Vagina (tissue), 2 donors: ENCODE measurements at places on chromosomes 1 and 21.

DNA sequence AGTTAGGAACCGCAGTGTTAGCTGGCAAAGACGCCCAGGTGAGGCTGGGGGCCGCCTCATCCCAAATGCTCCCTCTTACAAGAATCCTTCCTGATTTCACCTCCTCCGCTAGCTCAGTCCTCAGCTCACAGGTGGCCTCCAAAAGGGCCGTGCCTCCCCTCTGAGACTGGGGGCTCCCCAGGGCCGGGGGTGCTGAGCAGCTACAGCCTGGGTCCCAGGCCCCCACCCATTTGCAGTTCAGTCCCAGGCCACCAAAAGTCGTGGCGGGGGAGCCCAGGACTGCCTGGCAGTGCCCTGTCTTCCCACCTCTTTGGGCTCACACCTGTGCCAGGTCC lies 29.6 kb downstream of the RNU1-1 start:
- DNase-seq = no peak

GRCh38 chr1:36657826-36658225 lies 175.1 kb upstream of the CSF3R start:
- no peak for DNase-seq

GRCh38 chr1:228304225-228304624 lies 96.4 kb downstream of the OBSCN start:
- DNase-seq = no peak

DNA sequence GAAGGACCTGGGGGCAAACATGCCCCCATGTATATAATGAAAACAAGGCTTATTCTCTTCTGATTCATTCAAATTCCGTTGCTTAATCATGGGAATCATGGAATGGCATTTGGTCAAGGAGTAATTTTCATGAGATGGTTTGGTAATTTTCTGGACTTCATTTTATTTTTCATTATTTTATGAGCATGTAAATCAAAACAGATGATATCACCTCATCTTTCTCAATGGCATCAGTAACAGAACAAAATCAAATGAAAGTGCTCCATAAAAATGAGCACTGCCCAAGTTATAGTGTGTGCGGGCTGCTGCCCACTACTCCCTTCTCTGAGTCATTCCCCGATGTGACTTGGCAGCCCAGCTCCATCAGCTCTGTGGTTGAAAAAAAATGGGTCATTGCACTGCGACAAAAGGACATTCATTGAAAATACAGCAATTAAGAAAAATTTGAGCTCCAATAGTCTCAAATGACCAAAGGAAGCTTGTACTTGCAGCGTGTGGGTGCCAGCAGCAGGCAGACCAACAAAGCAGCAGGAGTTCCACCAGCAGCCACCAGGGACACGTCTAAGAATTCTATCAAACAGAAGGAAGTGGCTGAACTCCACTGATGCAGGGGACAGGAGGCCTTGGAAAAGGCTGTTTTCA lies 84.3 kb upstream of the VAV3 start:
- no peak for DNase-seq

GRCh38 chr1:183653876-183654451 lies 848 bp upstream of the APOBEC4 start:
- no peak for DNase-seq

DNA sequence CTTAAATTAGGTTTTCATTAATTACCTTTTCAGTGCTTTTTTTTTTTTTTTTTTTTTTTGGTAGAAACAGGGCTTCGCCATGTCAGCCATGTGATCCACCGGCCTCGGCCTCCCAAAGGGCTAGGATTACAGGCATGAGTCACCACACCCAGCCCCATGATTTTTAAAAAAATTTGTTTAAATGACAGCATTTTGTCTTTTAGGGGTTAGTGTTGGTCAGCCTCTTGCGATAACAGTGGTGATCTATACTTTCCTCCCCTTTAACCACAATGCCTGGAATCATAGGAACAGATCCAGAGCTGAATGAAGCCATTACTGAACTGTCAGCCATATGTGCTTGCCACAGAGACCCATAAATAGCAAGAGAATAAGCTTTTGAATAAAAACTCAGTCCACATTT lies 73.9 kb downstream of the CACHD1 start:
- DNase-seq = no peak

DNA sequence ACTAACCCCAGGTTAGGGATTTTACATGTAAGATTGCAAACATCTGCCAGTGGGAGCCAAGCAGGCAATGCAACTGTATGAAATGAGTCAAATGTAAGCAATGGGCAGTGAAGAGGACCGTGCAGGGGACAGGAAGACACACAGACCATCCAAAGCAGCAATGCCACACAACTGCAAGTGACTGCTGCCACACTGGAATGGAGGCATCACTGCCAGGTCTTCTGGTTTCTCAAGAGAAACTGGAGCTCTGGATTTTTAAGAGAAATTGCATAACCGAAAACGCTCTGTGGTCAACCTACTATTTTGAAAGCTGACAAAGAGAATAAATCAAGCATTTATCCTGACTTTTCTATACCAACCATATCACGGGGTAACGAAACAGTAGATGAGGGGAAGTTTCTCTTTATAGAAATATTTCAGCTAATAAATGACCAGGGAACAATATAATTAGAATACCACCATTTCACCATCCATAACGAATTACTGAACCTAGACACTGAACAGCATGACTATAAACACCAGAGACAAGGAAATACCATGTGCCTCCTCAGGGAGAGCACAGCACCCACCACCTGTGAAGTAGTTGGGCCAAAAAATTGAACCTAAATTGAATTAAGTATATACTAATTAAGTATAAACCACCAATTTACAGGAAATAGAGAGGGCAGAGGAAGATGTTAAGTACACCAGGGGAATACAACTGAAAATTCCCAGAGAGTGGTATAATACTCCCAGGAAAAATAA lies 4.4 kb downstream of the AK2 start:
- DNase-seq = no peak

DNA sequence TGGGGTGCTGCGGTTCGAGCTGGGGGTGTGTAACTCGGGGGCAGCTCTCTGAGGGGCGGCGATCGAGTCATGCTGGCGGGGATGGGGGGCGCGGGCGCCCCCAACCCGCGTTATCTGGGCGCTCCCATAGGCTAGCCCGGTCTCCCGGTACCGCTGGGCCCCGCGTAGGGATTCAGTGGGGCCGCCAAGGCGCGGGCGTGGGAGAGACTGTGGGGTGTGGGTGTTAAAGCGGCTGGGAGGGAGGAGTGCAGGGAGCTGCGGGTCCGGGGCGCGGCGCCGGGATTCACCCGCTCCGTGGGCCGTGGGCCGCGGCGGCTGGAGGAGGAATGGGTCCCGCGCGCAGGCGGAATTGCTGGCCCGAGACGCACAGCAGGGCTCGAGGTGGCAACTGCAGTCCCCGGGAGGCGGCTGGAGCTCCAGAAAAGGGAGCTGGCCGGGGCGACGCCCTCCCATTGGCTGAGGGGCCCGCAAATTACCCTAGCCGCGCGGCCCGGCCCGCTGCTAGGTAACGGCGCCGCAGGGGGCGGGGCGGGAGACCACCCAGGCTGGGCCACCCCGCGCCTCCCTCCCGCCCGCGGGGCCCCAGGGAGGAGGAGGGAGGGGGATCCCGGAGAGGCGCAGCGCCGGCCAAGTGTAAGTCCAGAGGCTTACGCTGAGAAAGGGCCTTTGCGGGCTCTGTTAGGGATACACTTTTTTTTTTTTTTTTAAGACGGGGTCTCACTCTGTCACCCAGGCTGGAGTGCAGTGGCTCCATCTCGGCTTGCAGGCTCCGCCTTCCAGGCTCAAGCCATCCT lies at the start of gene PTCH2:
Gene PTCH2 (minus strand): TSS at position 392 of the 794 bp plus-strand sequence. CDS start 321 bp downstream, at position 71.
- no peak for DNase-seq

DNA sequence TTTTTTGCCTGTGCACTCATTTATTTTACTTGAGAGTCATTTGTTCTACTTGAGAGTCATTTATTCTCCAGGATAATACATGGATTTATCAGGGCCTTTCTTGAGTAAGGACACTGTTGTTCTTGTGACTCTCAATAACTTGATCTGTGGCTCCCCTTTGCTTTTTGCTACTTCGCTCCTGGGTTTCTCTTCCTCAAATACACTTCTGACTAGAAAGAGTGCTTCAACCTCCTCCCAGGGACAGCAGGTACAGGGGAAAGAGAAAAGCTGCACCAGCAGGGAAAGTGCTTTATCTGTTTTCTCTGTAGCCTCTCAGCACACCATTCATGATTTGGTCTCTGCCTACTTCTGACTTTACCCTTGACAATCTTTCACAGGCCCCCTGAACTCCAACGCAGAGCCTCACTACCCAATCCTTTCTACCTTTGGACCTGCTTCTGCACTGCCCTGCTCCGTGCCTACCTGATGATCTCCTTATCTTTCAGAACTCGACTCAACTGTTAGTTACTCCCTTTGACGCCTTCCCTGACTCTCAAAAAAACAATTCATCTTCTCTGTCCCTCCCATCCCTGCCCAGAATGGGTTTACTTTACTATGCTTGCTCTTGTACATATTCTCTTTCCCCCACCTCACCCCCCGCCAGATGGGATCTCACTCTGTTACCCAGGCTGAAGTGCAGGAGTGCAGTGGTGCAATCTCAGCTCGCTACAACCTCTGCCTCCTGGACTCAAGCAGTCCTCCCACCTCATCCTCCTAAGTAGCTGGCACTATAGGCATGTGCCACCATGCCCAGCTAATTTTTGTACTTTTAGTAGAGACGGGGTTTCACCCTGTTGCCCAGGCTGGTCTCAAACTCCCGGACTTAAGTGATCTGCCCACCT lies 15.6 kb upstream of the PIGM start:
- no peak for DNase-seq

- DNase-seq = no peak
Measured at GRCh38 chr1:228448372-228448771, 31.7 kb upstream of the TRIM17 start.

DNA sequence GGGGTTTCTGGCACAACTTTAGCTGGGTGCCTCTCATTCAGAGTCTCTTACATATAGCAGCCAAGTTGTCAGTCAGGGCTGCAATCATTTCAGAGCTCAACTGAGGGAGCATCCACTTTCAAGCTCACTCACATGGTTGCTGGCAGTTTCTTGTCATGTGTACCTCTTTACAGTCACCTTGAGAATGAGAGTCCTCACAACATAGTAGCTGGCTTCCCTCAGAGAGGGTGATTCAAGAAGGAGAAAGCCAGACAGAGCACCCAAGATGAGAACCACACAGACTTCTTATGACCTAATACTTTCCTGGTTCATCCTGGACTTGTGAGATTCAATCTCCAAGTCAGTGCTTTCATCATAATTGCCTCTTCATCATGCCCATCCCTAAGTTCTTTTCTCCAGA lies 57.2 kb downstream of the DPT start:
- no peak for DNase-seq

- DNase-seq = no peak
Measured at GRCh38 chr1:243264717-243265116, 8.9 kb downstream of the SDCCAG8 start.

- peak; percentile 79 for DNase-seq
Measured at GRCh38 chr1:43450251-43450941, 3.3 kb downstream of the HYI start.

DNA sequence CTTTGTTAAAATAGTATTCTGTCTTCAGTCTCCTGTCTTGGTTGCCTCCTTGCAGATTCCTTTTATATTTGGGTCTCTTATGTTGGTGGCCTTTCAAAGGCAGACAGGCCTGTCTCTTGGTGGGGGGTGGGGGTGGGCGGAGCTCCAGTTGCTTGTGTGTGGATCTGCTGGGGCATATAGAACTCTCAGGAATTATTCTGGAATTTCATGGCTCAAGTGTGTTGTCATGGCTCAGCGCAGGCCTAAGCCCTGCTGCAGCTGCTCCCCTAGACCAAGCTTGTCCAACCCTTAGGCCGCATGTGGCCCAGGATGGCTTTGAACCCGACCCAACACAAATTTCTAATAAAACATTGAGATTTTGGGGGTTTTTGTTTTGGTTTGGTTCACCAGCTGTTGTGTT lies 8.0 kb downstream of the C1orf35 start:
- no peak for DNase-seq

DNA sequence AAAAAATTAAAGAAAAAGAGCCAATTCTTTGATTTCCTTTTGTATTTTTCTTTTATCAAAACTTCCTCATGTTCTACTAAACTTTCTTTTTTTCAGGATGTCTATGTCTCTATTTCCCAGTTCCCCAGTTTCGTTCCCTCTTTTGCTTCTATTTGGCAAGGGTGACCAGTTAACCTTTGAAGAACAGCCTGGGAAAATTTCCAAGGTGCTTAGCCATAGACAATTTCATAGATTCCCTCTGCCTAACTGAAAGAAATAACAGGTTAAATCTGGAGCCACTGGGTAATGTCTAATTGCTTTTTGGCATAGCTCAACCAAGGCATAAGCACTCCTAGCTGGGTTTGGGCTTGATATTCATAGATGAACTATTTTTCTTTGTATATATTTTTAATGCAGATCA lies 272.3 kb downstream of the ADGRL2 start:
- no peak for DNase-seq

- DNase-seq = no peak
Measured at GRCh38 chr1:41526956-41527561, 42.6 kb upstream of the EDN2 start.

- no peak for DNase-seq
Measured at GRCh38 chr1:108841703-108842102, 15.2 kb downstream of the AKNAD1 start.

DNA sequence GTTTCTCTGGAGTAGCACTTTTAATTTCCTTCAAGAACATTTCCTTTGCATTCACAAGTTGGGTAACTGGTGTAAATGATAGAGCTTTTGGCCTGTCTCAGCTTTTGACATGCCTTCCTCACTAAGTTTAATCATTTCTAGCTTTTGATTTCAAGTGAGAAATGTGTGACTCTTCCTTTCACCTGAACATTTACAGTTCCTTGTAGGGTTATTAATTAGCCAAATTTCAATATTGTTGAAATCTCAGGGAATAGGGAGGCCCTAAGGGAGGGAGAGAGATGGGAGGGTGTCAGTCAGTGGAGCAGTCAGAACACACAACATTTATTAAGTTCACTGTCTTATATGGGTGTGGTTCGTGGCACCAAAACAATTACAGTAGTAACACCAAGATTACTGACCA lies 14.2 kb downstream of the AADACL3 start:
- DNase-seq = no peak

DNA sequence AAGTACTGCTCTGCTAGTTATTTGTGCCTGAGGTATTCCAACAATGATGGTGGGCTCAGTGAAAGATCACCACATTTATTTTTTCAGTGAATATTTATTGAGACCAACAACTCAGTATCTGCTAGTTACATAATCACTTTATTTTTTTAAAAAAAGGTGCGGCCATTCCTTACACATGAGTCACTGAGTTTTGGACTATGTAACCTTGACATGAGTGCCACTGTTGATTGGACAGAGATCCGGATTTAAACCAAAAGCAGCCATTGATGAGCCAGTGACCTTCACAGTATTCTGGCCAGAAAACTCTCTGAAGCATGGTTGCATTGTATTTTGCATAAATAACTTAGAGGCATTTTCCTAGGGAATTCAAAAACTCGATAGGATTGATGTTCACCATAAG lies 79.5 kb downstream of the NUF2 start:
- DNase-seq = no peak

DNA sequence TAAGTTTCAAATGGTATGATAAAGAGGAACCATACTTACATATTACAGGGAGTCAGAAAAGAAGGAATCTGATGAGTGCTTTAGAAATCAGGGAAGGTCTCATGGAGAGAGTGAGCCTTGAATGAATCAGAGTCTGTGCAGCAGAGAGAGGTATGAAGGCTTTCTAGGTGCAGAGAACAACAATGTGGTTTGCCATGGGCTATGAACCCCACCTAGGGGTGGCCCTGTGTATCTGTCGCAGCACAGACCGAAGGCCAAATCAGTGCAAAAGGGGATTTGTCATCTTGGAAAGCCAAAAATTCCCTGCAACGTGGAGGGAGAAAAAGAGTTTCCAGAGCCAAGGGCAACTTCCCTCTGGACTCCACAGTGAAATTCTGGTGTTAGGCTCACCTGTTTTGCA lies 3.5 kb downstream of the PAPPA2 start:
- no peak for DNase-seq
